ENCODE measurements at places on chromosomes 7 and 10. TPM values are rescaled to one million over a fixed set of nuclear protein-coding genes. Genes with fewer than 3 reads are reported as not detected.

GRCh38 chr7:156927571-156928405, 21.7 kb upstream of the NOM1 start:
- H3K36me3 ChIP-seq: no peaks in the 10 kb centered on the region
- H3K27ac ChIP-seq: no peak overlapping the region
- peaks cover 20% of the 10 kb centered on the region for H3K4me1 ChIP-seq

DNA sequence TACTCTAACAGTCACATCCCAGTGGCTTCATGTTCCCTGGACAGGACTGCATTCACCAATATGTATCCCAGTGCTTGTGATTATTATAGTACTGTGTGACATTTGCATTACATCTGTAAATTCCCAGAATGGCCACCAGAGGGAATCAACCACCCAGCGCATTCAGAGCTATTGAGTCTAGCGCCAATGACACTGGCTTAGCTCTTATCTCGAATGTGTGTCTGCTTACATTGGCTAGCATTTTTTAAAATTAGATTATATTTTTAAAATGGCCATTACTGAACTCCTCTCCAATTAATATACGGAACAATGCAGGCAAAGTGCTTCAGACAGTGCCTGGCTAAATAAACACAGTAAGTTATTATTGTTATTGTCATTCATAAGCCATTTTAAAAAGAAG, 36.3 kb downstream of the TRIL start:
- H3K4me3 ChIP-seq: no peak overlapping the region
- DNase-seq: peak; percentile 67
- peaks cover 19% of the 10 kb centered on the region for H3K4me1 ChIP-seq
- peaks cover 4% of the 10 kb centered on the region for H3K36me3 ChIP-seq
- no peaks in the 10 kb centered on the region for H3K27me3 ChIP-seq

DNA sequence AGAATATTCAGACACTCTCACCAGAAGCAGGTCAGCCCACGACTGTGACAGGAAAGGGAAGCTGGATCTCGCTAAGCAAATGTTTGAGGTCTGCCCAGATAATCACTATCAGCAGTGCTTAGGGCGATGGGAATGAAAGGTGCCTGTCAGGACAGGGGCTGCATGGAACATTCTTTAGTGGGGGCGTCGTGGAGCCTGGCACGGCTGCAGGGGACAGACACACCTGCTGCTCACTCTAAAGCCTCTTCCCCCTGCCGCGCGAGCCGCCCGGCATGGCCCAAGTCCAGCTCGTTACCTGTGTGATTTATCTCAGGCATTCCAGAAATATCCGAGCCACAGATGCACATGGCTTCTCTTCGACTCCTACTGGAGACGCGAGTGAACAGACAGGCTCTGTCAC, 235.5 kb downstream of the GLRX3 start:
- H3K4me3 ChIP-seq: no peak overlapping the region
- no peaks in the 10 kb centered on the region for H3K36me3 ChIP-seq
- no peak for DNase-seq
- H3K4me1 ChIP-seq: no peaks in the 10 kb centered on the region
- no peak overlapping the region for H3K27ac ChIP-seq

DNA sequence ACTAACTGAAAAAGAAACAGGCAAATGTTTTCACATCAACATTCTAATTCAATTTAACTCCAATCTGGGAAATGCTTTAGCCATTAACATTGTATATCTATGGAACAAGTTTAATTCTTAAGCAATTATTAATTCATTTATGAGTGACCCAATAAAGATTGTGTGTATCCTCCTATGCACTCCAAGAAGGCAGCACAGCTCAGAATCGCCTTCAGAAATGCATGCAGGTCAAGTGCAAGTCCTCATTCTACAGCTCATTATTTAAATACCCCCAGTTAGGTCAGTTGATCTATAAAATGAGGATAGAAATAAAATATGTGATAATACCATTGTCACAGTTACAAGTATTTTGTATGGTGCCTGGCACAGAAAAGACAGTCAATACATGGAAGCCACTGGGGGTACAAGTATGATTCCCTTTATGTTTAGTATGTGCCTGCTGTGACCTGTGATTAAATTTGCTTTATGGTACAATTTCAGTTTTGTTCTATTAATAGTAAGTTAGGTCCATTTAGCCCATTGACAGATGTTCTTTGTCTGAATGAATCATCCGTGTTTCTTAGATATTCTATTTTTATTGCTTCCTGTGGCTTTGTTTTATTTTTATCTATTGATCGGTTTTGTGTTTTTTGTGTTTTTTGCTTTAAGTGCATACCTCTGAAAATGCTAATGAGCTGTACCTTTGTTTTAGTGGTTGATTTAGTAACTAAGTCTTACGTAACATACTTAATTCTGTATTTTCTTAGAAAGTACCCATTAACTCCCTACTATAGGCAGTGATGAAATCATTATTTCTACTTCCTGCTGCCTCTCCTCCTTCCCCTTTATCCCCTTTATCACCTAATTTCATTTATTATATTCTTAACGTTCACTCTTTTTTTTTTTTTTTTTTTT, 42.8 kb downstream of the CPXM2 start:
- peaks cover 75% of the 10 kb centered on the region for H3K27me3 ChIP-seq
- H3K27ac ChIP-seq: no peak overlapping the region
- no peak overlapping the region for H3K4me3 ChIP-seq
- H3K4me1 ChIP-seq: no peaks in the 10 kb centered on the region
- no peaks in the 10 kb centered on the region for H3K36me3 ChIP-seq

Gene AP4M1
- total RNA-seq: 12.1 TPM

Gene SFTPD
- total RNA-seq: not detected
